MM.1S (cell line): ENCODE measurements at places on chromosomes 3 and 15.

- no peak for DNase-seq
- no peaks in the 10 kb centered on the region for H3K27me3 ChIP-seq
- no peaks in the 10 kb centered on the region for H3K4me1 ChIP-seq
- H3K27ac ChIP-seq, result no peak overlapping the region
- H3K4me3 ChIP-seq, result no peak overlapping the region
Measured at GRCh38 chr15:57730876-57731275, 24.4 kb downstream of the POLR2M start.

- no peak overlapping the region for H3K27ac ChIP-seq
- H3K36me3 ChIP-seq, result no peaks in the 10 kb centered on the region
- H3K27me3 ChIP-seq, result no peaks in the 10 kb centered on the region
- H3K4me1 ChIP-seq, result peaks cover 13% of the 10 kb centered on the region; the same call in 1 of the 2 replicates
- H3K4me3 ChIP-seq, result no peak overlapping the region
Measured at GRCh38 chr3:193777524-193777923, 184.5 kb downstream of the OPA1 start.

DNA sequence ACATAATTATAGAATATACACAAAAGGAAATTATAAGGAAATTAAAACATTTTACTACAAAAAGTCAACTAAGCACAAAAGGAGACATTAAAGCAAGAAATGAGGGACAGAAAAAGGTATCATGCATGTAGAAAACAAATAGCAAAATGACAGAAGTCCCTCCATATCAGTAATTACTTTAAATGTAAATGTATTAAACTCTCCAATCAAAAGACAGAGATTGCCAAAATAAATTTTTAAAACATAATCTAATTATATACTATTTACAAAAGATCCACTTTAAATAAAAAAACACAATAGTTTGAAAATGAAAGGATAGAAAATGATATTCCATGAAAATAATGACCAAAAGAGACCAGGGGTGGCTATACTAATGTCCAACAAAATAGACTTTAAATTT, 123.7 kb downstream of the MEX3B start:
- H3K27ac ChIP-seq, result no peak overlapping the region
- no peak overlapping the region for H3K4me3 ChIP-seq
- no peaks in the 10 kb centered on the region for H3K36me3 ChIP-seq
- H3K27me3 ChIP-seq, result no peaks in the 10 kb centered on the region

DNA sequence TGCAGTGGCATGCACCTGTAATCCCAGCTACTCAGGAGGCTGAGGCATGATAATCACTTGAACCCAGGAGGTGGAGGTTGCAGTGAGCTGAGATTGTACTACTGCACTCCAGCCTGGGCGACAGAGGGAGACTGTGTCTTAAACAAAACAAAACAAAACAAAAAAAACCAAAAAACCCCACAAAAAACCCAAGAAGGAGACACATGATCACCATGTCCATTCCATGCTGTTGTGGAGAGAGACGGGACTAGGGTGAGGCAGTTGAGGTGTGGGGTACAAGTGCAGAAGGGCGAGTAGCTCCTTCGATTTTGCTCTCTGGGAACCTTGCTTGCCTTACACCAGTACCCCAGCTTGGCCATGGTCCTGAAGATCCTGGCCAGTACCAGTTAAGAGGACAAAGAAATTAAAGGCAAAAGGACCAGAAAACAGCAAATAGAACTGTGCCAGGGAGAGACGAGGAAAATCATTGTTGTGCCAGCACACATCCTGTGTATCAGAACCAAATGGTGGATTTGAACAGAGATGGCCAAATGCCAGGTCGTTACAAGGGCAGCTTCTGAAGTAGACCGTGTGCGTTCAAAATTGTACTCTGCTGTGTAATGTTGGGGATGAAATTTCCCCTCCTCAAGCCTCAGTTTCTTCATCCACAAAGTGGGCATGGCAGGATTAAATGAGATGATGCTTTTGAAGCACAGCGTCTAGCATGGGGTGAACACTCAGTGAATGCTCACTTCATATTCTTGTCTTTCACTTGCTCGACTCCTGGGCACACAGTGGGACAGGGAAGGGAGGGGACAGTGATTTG, 42.9 kb upstream of the CTSH start:
- 0 out of 2 replicates have a peak, but pooled peaks cover 3% of the 10 kb centered on the region for H3K4me1 ChIP-seq
- no peak for DNase-seq
- H3K4me3 ChIP-seq, result no peak overlapping the region
- H3K27ac ChIP-seq, result no peak overlapping the region

- no peaks in the 10 kb centered on the region for H3K36me3 ChIP-seq
- H3K4me1 ChIP-seq, result peaks cover 11% of the 10 kb centered on the region; the same call in 1 of the 2 replicates
- H3K27me3 ChIP-seq, result no peaks in the 10 kb centered on the region
- DNase-seq, result peak; percentile 3
Measured at GRCh38 chr3:126354776-126355175, 2.4 kb downstream of the KLF15 start.

- H3K4me1 ChIP-seq, result no peaks in the 10 kb centered on the region
- no peak overlapping the region for H3K27ac ChIP-seq
- no peak overlapping the region for H3K4me3 ChIP-seq
- no peak for DNase-seq
- no peaks in the 10 kb centered on the region for H3K27me3 ChIP-seq
Measured at GRCh38 chr15:48775546-48775945, 35.3 kb downstream of the CEP152 start.

- H3K4me3 ChIP-seq, result no peak overlapping the region
- no peaks in the 10 kb centered on the region for H3K4me1 ChIP-seq
- H3K27ac ChIP-seq, result no peak overlapping the region
- H3K27me3 ChIP-seq, result no peaks in the 10 kb centered on the region
Measured at GRCh38 chr15:88704791-88705768, 66.3 kb downstream of the ISG20 start.

DNA sequence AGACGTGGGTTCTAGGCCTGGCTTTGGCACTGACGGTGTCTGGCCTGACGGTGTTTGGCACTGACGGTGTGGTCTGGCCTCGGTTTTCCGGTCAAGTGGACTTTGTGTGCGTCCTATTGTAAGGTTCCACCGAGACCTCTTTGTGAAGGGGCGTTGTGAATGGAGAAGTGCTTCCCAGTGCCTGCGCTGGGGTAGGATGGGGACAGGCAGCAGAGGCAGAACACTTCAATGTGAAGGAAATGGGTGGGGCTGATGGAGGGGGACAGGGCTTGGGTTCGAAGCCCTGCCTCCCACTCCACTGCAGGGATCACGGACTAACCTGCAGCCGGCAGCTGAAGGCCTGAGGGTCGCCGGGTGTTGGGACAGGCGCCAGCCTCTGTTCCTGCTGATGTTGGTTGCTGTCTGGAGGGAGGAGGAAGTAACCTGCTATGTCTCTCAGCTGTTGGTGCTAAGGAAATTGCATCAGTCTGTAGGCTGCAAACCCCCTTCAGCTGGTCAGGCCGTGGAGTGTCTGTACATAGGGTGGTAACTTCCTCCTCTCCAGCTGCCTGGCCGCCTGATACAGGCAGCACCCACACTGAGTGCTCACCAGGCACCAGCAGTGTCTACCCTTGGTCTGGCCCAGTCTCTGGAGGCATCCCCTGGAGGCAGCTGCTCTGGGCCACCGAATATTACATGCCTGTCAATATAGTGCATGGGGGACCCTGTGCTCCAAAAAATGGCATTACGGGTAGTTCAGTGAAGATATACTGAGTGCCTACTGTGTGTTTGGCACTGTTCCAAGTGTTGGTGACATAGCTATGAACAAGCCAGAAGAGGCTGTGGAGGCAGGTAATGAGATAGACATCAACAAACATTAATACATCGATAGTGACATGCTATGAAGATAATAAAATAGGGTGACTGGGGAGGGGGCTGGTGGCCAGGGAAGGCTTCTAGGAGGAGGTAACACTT, 1.1 kb downstream of the TM6SF1 start:
- no peaks in the 10 kb centered on the region for H3K36me3 ChIP-seq
- H3K4me1 ChIP-seq, result no peaks in the 10 kb centered on the region
- H3K27me3 ChIP-seq, result no peaks in the 10 kb centered on the region
- no peak overlapping the region for H3K27ac ChIP-seq

DNA sequence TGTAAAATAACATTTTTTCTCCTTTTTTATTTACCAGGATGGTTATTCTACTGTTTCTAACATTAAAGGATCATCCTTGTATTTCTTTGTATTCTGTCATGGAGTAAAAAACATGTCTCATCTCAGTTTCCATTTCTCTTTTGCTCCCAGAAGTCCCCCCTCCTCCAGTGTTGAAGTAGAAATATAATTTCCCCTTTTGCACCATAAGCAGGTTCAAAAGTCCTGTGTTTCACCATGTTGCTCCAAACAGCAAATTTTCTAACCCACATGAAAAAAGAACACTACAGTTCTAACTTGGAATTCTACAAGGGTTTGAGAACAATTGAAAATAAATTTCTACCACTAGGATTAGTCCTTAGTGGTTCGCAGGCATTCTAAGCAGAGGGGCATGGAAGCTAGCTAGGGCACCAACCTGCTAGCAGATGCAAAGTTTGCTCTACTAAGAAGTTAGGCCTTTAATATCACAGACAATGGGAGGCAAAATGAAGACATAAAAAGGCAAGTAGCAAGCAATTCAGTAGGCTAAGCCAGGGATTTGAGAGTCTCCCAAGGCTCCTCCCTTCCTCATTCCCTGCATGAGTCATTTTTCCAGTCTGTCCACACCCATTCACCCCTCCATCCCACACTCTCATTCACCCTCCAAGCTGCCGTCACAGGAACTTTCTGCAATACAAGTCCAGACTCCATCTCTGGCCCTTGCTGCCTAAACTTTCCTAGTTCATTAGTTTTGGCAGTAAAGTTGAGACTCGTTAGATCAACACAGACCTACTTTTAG, 2.3 kb upstream of the MBNL1 start:
- H3K27me3 ChIP-seq, result no peaks in the 10 kb centered on the region
- H3K4me3 ChIP-seq, result no peak overlapping the region
- H3K27ac ChIP-seq, result no peak overlapping the region
- H3K36me3 ChIP-seq, result no peaks in the 10 kb centered on the region

- H3K27me3 ChIP-seq, result no peaks in the 10 kb centered on the region
- peaks cover 19% of the 10 kb centered on the region for H3K4me1 ChIP-seq
- no peaks in the 10 kb centered on the region for H3K36me3 ChIP-seq
- H3K27ac ChIP-seq, result no peak overlapping the region
Measured at GRCh38 chr3:112875561-112875960, 28.9 kb upstream of the CD200R1L start.

DNA sequence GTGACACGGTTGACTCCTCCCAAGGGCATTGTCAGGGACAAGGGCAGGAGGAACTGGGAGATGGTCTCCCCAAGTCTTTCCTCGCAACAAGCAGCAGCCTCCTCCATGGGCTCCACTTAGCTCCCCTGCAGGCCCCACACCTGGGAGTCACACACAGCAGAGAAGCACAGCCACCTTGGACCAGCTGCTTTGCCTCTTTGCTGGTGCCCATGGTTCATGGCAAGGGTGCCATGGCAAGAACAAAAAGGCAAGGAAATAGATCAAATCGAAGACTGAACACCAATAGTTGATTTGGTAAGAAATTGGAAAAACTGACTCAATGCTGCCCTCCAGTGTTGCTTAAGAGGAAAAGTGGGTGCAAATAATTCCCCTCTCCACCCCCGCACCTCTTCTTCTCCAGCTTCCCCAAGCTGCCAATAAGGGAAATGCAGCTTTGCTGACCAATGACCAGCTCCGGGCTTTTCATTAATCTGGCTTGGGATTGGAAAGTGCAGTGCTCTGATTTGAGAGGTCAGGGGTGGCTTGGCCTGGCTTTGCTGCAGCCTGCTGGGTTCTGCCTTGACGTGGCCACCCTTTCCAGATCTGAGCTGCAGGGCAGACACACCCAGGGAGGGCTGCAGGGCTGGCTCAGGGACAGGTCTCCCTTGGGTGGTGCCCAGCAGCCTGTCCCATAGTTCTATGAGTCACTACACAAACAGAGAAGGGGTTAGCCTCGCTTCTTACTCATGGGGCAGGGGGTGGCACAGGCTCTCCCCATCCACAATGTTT, 162.0 kb downstream of the KLF13 start:
- no peak overlapping the region for H3K4me3 ChIP-seq
- DNase-seq, result peak; percentile 72
- no peaks in the 10 kb centered on the region for H3K36me3 ChIP-seq
- H3K27me3 ChIP-seq, result no peaks in the 10 kb centered on the region
- peaks cover 25% of the 10 kb centered on the region for H3K4me1 ChIP-seq
- H3K27ac ChIP-seq, result no peak overlapping the region

DNA sequence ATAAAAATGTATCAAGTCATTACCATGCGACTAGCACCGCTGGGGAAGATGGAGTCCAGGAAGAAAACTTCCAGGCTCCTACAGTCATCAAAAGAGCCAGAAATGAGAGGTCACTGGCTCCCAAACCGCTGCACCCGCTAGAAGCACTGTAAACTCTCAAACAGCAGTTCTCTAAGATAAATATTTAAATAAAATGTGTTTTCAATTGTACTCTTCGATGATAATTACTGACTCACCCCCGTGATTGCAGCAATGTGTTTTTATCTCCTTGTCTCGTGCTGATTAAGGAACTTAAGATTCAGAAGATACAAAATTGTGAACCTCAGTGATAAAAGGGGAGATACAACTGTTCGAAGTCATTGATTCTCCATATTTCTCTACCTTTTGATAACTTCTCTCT, 45.8 kb upstream of the FOXP1 start:
- no peaks in the 10 kb centered on the region for H3K36me3 ChIP-seq
- H3K27me3 ChIP-seq, result no peaks in the 10 kb centered on the region
- no peaks in the 10 kb centered on the region for H3K4me1 ChIP-seq
- no peak overlapping the region for H3K27ac ChIP-seq
- no peak for DNase-seq

DNA sequence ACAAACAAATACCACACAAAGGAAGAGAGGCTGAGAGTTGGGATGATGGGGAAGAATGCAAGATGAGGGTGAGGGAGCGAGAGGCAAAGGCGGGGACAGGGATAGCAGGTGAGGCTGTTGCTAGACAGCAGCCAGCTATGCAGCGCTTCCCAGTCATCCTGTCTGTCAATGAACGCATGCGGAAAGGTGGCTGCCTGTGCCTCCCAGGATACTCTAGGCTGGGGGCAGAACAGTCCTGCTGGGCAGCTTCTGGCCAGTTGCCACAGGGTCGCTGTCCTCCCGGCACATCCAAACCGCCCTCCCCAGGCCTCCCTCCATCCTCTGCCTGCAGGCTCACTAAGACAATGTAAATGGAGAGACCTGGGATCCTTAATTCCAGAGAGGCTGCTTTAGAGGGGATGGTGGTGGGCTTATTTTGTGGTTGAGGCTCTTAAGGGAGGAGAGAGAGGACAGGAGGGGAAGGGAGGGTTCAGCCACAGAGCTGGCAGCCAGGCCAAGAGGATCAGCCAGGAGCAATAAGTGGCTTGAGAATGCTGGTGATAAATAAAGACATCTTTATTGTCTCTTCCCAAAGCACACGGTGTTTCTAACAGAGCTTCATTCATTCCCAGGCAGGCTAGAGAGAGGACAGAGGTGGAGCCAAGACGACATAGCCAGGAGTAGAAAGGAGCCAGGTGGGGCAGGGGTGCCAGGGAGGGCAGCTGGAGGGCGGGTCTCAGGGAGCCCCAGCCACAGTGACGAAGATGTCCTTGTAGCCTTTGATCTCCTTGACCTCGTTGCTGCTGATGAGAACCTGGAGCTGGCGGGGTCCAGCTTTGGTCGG, 9.2 kb upstream of the TGM5 start:
- no peaks in the 10 kb centered on the region for H3K36me3 ChIP-seq
- DNase-seq, result no peak
- no peak overlapping the region for H3K4me3 ChIP-seq
- peaks cover 1% of the 10 kb centered on the region; the same call in 1 of the 2 replicates for H3K4me1 ChIP-seq
